Thoracic aorta (tissue), 2 donors: ENCODE measurements at places on chromosomes 2 and 18.

DNA sequence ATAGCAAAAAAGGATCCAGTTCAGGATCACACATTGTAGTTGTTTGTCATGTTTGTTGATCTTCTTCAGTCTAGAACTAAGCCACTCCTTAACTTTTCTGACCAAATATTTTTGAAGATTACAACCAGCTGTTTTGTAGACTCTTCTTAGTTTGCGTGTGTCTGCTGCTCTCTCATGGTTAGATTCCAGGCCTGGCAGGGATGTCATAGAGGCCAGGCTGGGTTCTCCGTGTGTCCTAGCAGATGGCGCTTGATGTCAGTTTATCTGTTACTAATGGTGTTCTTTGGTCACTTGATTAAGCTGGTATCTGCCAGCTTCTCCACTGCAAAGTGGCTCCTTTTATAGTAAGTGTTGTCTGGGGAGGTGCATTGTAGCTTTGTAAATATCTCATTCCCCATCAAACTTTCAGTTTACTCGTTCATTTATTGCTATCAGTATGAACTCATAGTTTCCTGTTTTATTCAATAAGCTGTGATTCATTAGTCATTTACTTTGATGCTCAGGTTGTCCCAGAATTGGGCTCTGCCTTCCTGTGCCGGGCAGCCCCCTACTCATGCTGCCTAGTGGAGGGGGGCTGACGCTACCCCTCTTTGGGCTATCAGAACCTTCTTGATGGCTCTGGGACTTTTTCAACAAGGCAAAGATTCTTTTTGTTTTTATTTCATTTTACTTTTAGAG, 42.1 kb downstream of the GRHL1 start:
- DNase-seq: no peak

GRCh38 chr2:23687713-23688112, 239.2 kb downstream of the ATAD2B start:
- no peak for DNase-seq

DNA sequence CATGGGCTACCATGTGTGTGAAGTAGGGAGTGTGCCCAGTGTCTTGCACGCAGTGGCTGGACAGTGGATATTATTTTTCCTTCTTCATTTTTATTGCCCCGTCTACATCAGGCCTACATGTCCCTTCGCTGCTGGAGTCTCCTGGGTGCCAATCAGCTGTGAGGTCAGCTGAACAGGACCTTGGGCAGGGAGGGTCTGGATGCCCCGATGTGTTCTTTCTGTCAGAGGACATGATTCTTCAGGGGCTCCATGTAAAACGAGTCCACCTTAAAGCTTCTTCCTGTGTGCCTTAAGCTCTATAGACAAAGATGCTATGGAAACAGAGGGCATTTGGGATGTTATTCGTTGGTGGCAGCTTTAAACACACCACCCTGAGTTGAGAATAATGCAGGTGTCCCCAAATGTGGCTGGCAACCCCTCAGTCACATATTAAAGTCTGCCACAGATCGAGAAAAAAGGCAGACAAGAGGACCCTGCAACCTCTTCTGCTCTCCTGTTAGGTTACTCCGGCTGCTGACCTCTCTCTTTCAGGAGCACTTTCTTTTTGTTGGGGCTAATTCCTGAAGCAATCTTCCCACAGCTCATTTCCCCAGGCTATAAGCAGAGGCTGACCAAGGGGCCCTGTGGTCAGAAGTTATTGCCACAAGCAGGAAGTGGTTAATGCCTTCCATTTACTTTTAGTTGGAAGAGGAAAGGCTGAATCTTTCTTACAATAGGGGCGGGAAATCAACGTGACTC, 20.0 kb downstream of the GREB1 start:
- DNase-seq: no peak

- no peak for DNase-seq
Measured at GRCh38 chr2:187338679-187339121, 109.4 kb downstream of the CALCRL start.

DNA sequence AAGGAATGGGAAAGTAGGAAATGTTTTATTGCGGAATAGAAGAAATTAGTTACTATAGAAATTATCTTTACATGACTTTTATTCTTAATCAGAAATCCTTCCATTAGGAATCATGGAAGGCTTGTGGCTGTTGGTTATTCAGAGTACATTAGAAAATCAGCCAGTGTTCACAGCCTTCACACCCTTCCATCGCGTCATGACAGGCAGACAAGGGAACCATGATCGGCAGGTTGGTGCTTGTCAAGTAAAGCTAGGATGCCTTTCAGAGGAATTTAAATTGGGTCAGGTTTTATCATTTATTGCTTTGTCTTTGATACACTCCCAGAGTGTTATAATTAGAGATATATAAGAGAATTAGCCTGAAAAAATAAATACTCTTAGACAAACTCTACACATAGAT, 400.6 kb downstream of the THSD7B start:
- DNase-seq: no peak

GRCh38 chr2:11829947-11830707, 83.7 kb downstream of the LPIN1 start:
- peak; percentile 27 for DNase-seq

DNA sequence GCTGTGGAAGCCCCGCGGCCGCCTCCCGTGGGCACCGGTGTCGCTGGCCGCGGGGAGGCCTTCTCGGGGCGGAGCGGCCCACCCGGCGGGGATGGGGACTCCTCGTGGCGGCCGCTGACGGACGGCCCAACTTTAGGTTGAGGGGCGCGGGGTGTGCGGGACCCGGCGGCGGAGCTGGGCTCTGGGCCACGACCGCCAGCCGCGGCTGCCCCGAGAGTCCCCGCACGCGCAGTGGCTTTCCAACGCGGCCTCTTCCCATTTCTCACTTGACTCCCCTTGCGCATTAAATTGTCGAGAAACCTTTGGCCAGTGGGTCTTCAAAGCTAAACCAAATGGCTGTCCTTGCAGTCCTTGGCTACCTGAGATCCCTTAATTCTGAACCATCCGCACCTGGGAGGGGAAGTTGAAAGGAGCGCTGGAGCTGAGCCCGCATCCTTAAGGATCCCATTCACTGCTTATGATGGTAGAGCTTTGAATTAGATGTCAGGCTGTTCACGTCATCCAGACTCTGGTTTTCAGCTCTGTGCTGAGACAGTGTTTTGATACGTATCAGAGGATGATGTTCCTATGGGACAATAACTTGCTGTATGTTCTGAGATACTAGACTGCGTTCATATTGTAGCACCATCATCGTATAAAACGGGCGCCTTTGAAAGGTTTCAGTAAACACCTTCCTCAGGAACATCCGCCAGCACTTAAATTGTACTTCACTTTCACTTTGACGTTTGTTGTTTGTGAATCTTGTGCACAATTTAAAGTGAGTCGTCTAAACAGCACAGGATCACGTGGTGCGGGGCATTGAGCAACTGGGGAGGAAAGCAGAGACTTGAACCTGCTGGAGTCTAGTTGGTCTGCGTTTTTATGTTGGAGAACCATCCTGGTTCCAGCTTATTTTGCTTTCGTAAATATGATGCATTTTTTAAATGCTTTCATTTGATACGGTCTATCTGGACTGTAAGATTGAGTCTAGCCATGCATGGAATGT, 874 bp downstream of the CLIP4 start:
- peak; percentile 50 for DNase-seq

DNA sequence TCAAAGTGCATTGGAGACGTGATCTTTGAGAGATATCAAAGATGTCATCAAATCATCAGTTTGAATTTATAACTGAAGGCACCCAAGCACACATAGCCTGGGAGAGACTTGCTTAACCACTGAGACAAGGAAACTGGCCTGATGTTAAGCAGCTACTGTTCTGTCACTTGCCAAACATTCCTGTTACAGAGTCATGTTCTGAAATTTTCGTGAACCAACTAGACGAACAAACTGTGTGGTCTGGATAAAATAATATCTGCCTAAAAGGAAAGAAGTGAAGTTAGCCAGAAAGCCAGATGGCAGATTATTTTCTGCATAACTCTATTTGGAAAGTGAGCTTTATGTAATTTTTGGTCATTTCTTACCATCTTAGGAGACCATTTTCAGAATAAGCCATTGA, 51.4 kb downstream of the SPATS2L start:
- no peak for DNase-seq

GRCh38 chr18:77118256-77119090, 14.1 kb downstream of the MBP start:
- DNase-seq: no peak

DNA sequence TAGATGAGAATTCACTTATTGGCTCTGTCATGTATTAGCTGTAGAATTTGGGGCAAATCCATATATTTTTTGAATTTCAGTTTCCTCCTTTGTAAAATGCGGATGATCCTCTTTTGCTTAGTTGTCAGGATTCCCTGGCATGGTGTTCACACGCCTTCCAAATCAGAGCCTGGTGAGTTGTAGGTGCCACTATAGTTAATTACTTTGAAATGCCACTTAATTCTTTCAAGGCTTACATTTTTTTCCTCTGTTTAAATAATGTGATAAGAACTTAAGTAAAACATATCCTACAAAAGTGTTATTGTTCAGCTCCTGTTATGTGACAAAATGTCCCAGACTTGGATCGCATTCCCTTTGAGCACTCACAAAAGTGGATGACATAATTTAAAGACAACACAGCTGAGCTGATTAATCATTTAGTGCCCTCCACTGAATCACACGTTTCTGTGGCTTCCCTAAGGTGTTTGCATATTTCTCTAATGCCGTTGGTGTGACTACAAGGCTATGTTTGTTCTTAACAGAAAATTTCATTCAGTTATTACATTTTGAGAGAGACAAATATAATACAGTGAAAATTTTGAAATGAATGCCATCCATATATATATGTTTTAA, 471.2 kb upstream of the CHST9 start:
- DNase-seq: no peak

- no peak for DNase-seq
Measured at GRCh38 chr18:42429196-42429595, 474.2 kb downstream of the PIK3C3 start.

- DNase-seq: no peak
Measured at GRCh38 chr2:70411483-70412125, 109.7 kb upstream of the FAM136A start.
